ENCODE measurements at places on chromosomes 12 and 14.

- DNase-seq, result no peak
Observed at GRCh38 chr12:95238150-95238549, 20.5 kb downstream of the VEZT start.

GRCh38 chr14:21106176-21106497, 5.3 kb downstream of the TMEM253 start:
- no peak for DNase-seq

DNA sequence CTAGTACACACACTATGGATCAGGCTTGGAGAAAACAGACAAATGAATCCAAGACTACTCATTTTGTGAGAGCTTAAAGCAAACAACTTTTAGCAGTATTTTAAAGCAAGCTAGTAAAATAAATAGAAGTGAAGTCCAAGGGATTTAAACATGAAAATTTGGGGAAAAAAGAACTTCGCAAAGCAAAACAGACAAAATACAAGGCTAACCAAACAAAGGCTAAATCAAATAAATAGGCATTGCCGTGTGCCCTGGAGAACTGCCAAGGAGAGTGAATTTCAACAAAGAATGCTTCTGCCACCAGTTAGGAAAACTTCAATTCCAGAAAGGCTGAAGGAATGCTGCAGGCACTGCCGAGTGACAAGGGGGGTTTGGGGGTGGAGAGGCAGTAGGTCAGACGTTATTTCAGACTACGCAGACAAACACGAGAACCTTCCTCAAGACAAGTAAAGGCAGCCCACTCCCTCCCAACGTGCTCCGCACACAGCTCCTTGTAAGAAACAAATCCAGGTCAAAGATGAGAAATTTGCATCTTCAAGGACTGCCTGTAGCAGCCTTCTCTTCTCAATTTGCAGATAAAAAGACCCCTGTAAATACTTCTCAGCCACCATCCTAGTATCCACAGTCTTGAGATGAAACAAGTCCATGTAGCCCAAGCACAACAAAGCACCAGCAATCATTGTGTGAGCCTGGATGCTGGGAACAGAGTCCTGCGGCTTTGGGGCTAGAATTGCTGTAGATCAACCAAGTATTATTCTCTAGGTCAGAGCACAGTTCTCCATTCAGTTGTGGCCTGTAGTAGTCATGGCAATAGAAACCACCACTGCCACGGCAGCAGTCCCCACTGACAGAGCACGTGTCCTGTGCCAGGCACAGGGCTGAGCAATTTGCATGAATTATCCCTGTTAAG, 43.3 kb downstream of the EFCAB11 start:
- DNase-seq, result no peak

DNA sequence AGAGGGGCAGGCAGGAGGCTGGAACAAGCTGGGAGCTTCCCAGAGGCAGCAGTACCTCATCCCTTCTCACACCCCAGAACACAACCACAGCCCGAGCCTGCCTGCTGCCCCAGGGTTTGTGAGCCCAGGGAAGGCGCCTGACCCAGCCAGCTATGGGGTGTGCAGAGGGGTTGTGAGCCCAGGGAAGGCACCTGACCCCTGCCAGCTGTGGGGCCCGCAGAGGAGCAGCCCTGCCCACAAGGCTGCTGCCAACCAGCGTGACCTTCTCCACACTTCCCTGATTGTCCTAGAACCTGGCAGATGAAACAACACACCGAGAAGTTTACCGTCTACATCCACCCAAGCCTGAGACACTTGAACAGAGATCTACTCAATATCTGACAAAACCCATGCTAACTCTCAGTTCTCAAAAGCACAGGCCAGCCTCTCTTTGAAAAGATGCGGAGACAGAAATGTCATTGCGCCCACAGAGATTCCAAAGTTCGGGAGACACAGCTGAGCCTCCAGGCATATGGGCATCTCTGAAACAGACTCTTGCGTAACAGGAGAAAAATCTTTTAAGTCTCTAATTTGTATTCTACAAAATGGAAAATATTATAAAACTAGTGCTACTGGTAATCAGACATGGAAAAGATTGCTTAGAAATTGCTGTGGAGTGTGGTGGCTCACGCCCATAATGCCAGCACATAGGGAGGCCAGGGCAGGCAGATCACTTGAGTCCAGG, 47.3 kb downstream of the SFSWAP start:
- DNase-seq, result no peak

- no peak for DNase-seq
Observed at GRCh38 chr12:4829793-4830162, 79.9 kb upstream of the KCNA1 start.

DNA sequence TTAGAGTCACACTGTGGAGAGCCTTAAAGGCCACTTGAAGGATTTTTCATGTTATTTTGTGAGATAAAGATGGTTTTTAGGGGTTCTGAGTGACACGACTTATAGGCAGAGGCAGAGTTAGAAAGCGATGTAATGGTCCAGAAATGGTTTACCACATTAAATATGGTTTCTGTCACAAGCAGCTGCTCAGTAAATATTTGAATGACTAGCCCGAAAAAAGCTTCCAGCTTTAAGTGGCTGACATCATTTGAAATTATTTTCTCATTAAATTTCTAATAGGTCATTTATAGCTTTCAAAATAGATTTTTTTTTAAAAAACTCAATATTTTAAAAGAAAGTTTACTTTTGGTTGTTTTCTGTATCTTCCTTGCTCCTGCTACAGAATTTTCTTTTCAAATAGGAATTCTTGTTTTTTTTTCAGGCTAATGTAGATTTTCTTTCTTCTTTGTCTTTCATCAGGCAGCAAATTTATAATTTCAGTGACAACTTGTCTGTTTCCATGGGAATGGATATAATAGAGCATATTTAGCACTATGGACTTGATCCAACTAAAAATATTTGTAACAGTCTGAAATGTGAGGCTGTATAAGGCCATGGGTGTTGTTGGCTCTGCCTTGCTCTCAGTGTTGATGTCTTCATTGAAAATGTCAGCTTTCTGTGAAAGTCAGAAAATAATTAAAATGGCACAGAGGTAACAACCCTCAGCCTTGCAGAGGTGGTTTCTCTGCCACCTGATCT, 700.0 kb downstream of the TMTC2 start:
- no peak for DNase-seq

DNA sequence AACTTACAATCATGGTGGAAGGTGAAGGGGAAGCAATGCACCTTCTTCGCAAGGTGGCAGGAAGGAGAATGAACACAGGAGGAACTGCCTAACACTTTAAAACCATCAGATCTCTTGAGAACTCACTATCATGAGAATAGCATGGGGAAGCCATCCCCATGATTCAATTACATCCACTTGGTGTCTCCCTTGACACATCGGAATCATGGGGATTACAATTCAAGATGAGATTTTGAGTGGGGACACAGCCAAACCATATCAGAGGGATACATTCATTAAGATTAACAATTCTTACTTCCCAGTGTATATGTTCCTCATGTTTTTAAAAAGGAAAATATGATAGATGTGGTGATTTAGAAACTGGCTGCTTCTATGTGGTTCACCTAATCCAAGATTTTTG, 117.9 kb downstream of the PDE3A start:
- no peak for DNase-seq

GRCh38 chr12:25152055-25152454, 42.9 kb downstream of the DNAI7 start:
- DNase-seq, result no peak

GRCh38 chr12:62792236-62792870, 142.6 kb downstream of the PPM1H start:
- DNase-seq, result no peak

GRCh38 chr14:34043627-34044372, 92.9 kb upstream of the EGLN3 start:
- peak; percentile 11 for DNase-seq

- DNase-seq, result no peak
Observed at GRCh38 chr12:86138770-86139169, 117.4 kb downstream of the MGAT4C start.

DNA sequence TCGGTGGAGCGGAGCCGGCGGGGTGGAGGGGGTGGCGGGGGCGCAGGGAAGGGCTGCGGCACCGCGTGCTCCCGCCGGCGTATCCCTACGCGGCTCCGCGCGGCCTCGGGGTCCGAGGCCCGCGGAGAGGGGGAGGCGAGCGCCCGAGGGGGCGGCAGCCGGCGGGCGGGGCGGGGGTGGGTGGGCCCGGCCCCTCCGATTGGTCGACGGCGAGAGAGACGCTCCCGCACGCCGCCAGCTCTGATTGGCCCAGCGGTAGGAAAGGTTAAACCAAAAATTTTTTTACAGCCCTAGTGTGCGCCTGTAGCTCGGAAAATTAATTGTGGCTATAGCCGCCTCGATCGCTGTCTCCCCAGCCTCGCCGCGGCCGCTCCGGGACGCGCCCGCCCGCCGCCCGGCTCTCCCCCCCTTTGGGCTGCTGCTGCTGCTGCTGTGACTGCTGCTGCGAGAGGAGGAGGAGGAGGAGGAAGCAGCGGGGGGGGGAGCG, at the start of gene FOXG1:
FOXG1 (plus strand) TSS at position 319 of the 487 bp plus-strand sequence. CDS start 493 bp downstream, outside the sequence.
- no peak for DNase-seq

DNA sequence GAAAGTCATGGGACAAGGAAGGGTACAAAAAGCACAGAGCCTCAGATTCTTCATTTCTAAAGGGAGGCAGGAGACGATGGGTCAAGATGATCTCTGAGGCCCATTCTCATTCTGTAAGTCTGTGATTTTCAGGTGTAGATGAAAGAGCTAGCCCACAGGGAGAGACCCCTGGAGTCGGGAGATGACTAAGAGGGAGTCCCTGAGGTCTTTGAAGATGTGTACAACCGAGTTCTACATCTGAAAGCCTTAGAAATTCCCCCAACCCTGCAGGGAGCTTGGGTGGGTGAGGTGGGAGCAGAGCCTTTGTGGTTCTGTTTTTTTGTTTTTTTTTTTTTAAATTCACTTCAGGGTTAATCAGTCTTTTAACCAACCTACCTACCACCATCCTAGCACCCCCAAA, 3.1 kb downstream of the WNT10B start:
- DNase-seq, result no peak

DNA sequence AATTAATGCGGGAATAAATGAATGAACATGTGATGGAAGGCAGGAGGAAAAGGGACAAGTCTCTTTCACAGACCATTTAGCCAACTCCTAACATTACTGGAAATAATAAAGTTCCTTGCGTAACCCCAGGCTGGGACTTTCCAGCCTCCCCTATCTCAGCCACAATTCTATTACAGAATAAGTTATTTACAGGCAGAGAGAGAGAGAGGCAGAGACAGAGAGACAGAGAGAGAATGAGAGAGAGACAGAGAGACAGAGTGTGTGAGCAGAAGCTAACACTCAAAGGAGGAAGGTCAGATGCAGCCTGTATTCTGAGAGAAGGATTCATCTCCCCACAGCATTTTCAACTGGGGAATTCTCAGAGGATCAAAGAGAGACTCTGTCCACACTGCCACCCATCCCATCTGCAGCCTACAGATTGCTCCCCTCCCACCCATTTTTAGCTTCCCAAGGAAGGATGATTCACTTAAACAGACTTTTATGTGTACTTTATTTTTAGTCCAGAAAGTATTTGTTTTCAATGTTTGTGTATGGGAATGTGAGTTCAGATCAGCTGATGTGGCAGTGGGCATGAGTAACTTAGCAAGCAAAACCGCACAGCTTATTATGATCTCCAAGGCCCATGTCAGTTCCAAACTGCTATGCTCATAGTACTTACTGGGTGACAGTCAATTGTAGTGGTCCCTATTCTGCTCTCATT, 165.7 kb downstream of the CAND1 start:
- no peak for DNase-seq

DNA sequence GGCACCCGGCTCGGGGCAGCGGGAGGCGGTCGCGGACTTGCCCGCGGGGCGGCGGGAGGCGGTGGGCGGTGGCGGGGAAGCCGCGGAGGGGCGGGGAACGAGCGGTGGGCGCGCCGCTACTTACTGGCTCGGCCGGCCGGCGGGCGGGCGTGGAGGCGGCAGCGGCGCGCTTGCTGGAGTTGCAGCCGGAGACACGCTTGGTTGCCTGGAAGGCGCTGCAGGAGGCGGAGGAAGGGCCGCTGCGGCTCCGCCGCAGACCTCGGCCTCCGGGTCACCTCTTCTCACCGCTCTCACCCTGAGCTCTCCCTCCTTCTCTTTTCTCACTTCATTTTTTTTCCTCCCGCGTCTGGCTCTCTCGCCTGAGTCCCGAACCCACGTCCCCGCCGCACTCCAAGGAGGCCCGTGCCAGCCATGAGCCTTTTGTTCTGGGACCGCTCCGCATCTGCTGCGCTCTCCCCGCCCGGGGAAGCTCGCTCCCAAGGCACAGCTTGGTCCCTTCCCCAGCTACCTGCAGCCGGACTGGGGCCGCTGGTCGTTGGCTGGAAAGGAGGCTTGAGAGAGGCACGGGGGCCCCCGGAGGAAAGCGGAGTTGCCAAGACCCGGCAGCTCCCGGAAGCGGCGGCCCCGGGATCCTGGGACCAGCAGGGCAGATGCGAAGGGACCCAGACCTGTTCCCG, 592 bp upstream of the KCNK10 start:
- DNase-seq, result no peak

- no peak for DNase-seq
Observed at GRCh38 chr12:131808744-131809371, 19.3 kb upstream of the MMP17 start.

GRCh38 chr14:99899578-99900178, 106.5 kb downstream of the EML1 start:
- no peak for DNase-seq

- peak; percentile 12 for DNase-seq
Observed at GRCh38 chr12:94150240-94151121, 2.1 kb downstream of the PLXNC1 start.

- DNase-seq, result no peak
Observed at GRCh38 chr14:104731320-104732294, 7.6 kb downstream of the ADSS1 start.

Measured in activated T-cell treated with anti-CD3 and anti-CD28 coated beads for 1 hour (primary cell).